ENCODE measurements at places on chromosomes 4 and X.

DNA sequence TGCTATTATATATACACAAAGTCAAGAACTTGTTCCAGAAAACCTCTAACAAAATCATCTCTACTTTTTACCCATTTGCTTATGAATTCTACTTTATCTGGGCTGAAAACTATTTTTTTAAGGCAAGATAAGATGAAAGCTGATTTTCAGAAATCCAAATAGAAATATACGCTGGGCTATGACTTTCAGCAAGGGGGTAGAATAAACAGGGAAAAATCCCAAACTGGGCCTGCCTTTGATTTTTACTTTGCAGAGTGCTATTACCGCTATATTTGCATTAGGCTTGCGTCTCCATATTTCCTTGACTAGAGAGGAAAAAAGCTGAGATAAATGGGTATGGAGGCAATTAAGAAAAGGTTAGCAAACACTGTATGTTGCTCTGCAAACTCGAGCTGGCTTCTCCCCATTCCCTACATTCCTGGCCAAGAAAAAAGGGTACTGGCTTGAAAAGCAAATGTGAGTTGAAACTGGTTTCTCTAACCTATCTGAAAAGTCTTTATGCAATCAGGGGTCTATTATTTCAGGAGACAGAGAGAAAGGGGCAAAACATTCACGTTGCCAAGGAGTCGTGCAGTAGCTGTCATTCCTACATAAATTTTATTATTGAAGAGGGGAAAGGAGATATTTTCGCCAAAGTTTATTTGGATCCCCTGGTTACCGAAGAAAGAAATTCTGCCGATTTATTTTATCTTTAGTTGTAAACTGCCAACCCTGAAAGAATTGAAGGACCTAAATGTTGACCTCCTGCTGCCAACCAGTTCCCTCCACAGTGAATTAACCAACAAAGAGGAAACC is 2.2 kb downstream of the TMEM47 start:
- DNase-seq: no peak

GRCh38 chrX:149848855-149849254 is 32.1 kb upstream of the MAGEA8 start:
- no peak for DNase-seq

GRCh38 chr4:60657041-60657440 is 543.1 kb upstream of the ADGRL3 start:
- DNase-seq: no peak

GRCh38 chrX:46330513-46330912 is 214.7 kb downstream of the ZNF674 start:
- DNase-seq: no peak

DNA sequence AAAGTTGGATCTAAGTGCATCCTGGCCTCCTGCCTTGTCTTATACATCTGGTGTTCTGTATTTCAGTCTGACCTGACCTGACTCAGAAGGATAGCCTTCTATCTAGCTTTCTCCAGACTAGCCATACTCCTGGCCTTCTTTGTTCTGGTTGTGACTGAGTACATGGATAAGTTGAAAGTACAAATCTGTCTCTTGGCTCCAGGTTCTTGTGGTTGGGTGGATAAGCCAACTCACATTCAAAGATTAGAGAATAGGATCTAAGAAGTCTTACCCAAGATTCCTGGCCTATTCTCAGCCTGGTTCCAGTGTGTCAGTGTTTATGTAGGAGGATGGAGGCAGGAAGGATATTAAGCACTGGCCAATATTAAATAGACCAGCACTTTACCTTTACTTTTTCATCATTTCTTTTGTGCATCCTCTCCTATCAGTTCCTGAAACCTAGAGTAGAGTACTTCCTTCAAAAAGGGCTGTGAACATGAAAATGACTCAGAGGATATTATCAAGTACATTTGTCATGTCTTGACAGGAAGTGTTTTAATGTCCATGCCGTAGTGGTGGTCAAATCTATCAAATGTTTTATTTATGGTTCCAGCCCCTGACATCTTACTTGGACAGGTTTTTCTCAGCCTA is 123.5 kb downstream of the IL15 start:
- no peak for DNase-seq

Data from activated gamma-delta T cell treated with Interleukin-2 at 50 U/mL for 16 hours (primary cell).